Kidney tubule cell (primary cell): ENCODE measurements at places on chromosomes 6 and 20.

DNA sequence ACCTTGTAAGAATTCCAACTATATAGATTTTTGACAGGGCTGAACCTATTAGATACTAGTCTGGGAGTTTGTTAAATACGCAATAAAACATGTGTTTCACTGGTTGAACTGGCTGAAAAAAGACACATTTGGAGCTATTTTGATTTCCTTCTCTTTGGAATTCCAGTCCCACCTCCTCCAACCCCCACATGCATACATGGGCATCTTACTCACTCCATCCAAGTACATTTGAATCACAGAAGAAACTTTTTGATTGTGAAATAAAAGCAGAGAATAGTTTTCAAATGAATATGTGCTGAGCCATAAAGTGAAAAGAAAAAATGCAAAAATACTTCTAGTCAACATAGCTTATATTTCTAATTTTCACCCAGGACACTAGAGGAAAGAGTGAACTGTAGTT lies 33.9 kb upstream of the STXBP5 start:
- peak; percentile 70 for DNase-seq

DNA sequence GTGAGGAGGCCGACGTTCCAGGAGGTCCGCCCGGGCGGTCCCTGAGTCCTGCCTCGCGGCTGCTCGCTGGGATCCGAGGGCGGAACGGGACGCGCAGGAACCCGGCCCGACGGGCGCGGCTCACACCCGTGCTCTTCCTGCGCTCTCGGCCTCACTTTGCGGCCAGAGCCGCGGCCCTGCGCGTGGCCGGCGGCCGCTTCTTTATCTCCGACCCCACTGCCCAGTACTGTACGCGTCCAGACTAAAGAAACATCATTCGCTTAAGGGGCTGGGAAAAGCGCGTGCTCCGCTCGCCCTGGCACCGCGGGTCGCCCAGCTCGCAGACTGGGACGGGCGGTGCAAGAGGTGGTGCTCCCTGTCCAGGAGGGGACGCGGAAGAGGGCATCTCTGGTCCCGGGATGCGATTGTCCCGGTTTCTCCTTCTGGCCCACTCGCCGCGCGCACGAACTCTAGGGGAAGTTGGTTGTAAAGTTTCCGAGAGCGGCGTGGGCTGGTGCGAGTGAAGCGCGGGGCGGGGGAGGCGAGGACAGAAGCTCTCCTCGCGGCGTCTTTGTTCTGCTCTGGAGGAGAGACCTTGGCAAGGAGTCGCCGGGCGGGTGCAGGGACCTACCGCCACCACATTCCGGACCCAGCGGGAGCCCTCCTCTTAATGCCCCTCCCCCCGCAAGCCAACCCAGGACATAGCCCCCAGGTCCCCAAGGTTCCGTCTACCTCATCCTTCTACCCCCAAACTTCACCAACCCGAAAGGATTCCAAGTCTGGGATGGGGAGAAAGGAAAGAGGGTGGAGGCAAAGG lies 71.0 kb downstream of the SOX4 start:
- peak; percentile 31 for DNase-seq

GRCh38 chr20:25525867-25526266 lies 59.5 kb downstream of the NINL start:
- DNase-seq = peak; percentile 90

DNA sequence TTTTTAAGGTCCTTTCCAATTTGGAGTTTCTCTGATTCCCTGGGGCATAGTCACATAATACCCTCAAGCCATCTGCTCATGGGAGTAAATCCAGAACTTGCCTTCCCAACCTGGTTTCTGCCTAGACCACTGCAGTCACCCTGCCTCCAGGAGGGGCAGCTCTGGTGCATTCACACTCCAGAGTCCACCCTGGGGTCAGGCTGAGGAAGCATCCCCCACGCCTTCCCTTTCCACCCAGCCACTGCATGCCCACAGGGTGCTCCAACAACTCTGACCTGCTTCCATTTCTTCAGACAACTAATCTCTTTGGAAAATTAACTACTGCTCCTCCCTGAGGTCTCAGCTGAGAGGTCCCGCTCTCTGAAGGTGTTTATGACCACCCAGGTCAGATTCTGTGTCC lies 211.4 kb upstream of the RIN2 start:
- no peak for DNase-seq

DNA sequence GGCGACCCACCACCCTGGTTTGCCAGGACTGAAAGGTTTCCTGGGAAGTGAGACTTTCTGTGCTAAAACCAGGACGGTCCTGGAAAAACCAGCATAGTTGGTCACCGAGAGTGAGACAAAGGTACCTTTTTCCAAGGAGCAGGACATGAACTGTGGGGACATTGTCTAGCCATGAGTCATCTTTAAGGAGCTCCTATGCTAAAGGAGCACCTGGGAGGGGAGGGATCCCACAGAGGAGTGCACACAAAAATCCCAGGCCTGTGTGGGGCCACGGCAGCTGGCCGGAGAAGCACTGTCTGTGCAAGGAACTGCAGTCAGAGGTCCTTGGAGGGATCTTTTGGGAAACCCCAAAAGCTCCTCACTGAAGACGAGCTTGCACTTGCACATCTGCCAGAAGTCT lies 109.1 kb upstream of the PLEKHG1 start:
- DNase-seq = peak; percentile 86

DNA sequence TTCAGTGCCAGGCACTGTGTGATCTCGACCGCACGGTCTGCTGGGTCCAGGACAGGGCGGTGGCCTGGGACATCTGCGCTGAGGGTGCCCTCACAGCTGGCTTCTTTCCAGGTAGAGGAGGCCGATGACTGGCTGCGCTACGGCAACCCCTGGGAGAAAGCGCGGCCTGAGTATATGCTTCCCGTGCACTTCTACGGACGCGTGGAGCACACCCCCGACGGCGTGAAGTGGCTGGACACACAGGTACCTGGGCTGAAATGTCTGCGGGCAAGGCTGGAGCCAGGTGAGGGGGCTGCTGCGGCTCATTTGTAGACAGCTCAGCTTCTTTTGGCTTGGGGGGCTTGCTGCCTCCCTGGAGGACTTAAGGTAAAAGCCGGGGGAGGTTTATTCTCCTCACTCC lies 26.6 kb downstream of the PYGB start:
- DNase-seq = no peak

GRCh38 chr6:14754751-14755513 lies 490.9 kb upstream of the JARID2 start:
- no peak for DNase-seq

DNA sequence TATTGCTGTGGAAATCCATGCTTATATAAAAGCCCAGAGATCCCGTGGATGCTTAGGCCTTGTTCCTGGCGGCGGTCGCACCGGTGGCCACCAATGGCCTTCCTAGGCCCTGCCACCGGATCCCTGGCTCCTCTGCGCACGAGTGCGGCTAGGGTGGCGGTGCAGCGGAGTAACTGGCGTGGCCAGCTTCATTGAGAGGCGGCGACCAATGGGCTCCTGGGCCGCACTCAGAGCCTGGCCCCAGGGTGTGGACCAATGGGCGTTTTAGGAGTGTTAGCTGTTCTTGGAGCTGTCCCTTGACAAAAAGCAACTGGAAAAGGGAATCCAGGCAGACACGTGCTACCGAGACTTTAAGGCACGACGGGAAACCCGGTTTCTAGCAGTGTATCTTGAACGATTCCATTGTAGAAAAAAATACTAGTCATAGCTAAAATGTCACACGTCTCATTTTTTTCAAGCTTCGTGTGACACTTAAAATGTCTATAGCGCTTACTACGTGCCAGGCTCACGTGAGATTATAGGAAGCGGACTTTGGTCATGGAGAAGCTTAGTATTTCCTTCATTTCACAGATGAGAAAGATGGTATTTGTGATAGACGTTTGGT lies 1.7 kb downstream of the AMD1 start:
- peak; percentile 90 for DNase-seq

- DNase-seq = peak; percentile 49
Measured at GRCh38 chr20:53413186-53413631, 180.4 kb downstream of the ZNF217 start.

DNA sequence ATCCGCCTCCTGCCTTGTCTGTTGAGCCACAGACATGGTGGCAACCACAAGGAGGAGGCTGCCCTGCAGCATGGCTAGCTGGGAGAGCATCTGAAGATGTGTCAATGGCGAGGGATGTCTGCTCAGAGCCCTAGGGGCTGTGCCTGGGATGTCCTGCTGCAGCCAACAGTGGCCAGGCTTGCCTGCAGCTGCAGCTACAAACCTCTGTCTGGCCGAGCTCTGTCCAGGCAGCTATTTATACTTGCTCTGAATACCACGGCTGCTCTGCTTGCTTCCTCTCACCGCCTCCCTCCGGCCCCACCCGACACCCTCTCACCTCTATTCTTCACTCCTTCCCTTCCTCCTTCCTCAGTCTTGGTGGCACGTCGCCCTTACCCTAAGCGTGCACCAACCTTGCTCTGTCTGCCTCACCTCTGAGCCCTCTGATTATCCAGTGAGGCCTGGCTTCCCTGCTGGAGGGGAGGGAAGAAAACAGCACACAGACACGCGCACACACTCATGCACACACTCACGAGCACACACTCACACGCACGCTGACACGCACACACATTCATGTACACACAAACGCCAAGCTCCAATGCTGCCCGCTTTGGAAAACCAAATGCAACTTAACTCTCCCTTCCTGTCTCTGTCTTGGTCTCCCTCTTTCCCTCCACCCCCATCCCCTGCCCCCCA lies at the start of gene ANGPT4:
Gene ANGPT4 (minus strand): TSS at position 210 of the 675 bp plus-strand sequence. CDS start 120 bp downstream, at position 90.
- no peak for DNase-seq

- DNase-seq = peak; percentile 97
Measured at GRCh38 chr20:52494244-52494643, 302.7 kb upstream of the ZFP64 start.

DNA sequence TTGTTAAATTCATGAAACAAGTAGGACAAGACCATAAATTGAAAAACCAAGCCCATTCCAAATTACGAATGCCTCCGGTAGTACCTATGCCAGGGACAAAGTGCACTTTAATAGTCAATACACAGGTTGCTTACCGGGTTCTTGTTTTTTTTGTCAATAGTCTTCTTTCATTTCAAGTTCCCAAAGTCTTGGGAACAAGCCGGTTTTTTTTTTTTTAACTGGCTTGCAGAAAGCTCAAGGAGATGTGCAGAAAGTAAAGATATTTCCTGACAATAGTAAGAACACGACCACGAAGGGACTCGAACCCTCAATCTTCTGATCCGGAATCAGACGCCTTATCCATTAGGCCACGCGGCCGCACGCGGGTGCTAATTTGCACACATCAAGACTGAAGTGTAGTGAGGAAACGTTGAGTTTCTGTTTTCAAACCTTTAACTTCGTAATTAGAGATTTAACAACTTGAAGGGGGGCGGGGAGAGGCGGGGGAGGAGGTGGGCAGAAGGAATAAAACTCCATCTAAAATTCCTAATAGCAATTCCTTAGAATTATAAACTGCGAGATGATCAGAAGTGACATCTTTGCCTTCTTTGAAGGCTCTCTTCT lies 181.0 kb downstream of the TRIM27 start:
- DNase-seq = peak; percentile 91

GRCh38 chr6:100881707-100882040 lies 545 bp upstream of the ASCC3 start:
- DNase-seq = no peak

DNA sequence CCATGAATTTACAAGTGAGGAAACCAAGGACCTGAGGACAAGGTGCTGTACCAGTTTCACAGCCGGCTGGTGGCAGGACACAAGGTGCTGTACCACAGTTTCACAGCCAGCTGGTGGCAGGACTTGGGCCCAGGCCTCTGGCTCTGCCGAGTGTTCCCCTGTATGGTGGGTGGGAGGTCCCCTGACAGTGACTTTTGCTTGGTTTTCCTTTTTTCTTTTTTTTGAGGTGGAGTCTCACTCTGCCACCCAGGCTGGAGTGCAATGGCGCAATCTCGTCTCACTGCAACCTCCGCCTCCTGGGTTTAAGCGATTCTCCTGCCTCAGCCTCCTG lies 212.4 kb downstream of the LY86 start:
- DNase-seq = no peak

GRCh38 chr6:36804563-36804962 lies 34.7 kb downstream of the CPNE5 start:
- no peak for DNase-seq

- DNase-seq = no peak
Measured at GRCh38 chr6:40482532-40482931, 104.6 kb downstream of the LRFN2 start.

GRCh38 chr6:159052720-159053119 lies 7.9 kb upstream of the TAGAP start:
- DNase-seq = no peak

DNA sequence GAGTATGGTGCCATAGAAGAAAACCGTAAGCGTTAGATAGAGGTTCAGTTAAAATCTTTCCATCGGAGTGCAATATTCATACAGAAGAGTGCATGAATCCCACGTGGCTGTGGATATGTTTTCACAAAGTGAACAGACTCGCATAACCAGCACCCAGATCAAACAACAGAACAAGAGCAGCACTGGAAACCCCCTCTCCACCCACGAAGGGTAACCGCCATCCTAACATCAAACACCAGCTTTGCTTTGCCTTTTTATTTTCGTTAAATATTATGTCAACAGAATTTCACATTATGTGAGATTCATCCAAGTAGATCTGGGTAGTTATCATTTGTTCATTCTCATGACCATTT lies 4.7 kb downstream of the GTSF1L start:
- no peak for DNase-seq

GRCh38 chr6:46990031-46990644 lies 52.0 kb downstream of the ADGRF1 start:
- no peak for DNase-seq

GRCh38 chr6:154909821-154910220 lies 85.3 kb upstream of the TIAM2 start:
- no peak for DNase-seq
